Caki2 (cell line): ENCODE measurements at places on chromosomes 3 and 15. TPM values are rescaled to one million over a fixed set of nuclear protein-coding genes. Genes with fewer than 3 reads are reported as not detected.
A peak's percentile ranks its signal among the peaks of the same experiment; 100 is the strongest.

DNA sequence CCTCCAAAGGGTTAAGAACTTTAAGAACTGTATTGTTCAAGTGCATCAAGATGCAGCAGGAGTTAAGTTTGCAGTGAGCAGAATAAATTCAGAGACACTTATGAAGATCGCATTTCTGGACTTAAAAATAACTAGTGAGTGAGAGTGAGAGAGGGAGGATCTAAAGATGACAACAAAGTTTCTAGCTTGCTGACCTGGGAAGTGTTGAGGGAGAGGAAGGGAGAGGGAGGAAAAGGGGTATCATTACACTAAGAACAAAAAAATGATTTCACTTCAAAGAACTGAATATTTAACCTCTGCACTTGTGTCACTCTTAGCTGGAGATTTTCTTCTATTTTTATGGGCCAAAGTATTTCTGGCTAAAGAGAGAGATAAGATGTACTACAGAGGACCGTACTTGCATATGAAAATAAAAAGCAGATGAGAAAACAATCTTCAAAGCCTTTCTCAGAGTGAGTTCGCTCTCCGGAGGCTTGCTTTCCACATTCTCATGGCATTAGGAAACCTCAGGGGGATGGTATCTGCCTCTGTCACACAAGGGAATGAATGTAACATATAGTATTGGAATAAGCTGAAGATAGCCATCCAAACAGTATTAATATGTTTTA is 91.4 kb upstream of the TJP1 start:
- DNase-seq: no peak

- DNase-seq: no peak
Measured at GRCh38 chr15:78392430-78392829, 45.6 kb upstream of the IREB2 start.

DNA sequence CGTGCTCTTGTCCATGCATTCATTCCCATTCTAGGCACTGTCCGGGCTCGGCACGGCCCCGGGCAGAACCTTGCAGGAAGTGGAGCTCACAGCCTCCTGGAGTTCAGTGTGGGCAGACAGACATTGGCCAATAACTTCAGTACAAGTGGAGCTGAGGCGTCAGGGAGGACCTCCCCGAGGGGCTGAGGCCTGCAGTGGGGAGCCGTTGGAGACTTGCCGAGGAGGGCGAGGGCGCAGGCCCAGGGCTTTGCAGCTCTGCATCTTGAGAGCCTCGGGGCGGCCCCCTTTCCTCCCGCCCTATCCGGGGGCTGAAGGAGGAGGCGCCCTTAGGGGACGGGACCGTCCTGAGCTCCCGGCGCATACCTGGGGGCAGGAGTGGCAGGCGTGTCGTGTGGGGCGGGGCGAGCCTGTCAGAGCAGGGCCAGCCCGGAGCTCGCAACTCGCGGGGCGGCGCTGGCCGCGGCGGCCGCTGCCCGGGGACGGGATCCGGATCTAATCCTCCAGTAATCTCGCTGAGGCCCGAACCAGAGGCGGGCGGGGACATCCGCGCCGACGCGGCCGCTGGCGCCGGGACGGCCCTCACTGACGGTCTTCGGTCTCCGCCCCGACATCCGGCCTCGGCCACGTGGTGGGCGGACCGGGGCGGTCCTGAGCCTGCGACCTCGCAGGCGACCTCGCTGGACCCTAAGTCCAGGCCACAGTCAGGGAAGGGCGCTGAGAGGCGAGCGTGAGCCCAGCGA is at the start of gene ACY1:
Gene ACY1, plus strand, starts transcription at position 698 of the 740 bp plus-strand sequence. CDS start 530 bp downstream, outside the sequence.
- peak; percentile 93 for DNase-seq

DNA sequence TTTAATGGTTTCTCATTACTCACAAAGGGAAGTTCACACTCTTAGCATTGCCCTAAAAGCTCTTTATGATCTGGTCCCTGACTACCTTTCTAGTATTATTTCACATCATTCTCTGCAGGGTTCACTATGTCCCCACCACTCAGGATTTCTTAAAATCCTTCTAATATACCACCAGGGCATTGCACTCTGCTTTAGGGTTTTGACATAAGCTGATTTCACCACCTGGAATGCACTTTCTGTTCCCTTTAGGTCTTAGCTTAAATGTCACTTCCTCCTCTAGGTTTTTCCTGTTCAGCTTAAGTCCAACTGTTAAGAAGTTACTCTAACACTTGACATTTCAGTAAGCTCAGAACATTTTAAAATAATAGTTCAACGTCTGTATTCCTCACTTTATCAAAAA is 81.7 kb downstream of the HCN4 start:
- DNase-seq: no peak

DNA sequence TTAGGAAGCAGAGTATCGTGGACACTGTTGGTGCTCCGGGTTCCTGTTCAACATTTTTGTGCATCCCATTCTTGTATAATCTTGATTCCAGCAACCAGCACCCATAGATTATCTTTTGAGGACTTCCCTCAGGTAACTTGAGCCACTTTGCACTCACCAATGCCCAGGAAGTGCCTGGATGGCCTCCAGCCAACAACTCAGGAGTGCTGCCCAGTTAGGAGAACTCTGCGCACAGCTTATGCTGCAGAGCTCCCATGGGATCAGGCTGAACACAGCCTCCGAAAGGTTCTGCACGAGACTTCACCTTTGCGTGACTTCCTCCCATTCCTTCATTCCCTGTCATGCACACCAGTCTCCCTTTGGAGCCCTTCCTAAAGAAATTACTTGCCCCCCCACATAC is 64.3 kb upstream of the LRRN1 start:
- DNase-seq: no peak

DNA sequence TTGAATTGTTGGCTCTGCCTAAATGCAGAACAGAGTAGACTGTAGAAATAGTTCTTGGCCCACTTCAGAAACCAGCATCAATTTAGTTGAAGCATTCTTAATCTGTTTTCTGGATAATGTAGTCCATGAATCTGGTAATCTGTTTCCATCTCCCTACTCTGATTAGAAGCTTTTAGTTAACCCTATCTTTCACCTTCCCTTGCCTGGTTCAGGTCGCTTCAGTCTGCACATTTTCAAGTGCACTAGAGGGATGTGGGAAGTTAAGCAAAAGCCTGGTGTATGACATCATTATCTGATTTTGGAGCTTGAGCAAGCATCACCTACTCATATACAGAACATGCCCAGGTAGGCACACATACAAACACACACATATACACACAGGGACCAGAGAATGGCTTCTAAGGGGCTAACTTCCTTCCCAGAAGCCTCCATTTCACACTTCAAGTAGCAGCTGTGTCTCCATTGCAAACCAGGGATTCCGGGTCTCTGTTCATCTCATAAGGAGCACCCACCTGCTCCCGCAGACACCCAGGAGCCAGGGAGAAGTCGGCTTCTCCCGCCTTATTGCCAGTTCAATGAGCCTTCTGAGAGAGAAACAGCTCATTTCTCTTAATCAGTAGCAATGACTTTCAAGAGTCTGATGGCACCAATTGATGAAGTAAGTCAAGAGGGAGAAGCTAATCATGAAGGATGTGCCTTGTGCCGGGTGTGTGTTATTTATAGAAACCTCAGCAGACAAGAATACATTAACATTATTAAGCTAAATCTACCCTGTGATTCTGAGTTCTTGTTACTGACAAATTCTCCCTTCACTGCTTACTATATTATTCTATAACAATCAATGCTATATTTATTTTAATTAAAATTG is 347.9 kb upstream of the STAC start:
- no peak for DNase-seq

GRCh38 chr3:171279972-171280371 is 180.2 kb downstream of the TNIK start:
- DNase-seq: no peak

DNA sequence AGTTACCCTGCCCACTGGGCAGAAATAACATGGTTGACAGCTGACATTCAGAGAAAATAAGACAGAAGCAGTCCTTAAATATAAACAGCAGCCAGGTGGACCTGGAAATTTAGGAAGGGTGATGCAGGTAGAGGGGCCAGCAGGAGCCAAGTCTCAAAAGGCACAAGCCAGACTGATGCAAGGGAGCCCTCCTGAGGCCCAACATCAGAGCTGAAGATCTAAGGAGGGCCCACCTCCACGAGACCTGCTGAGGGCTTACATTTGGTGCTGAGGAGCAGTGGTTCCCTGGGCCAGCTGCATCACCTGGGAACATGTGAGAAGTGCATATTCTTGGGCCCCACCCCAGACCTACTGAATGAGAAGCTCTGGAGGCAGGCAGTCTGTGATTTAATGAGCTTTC is 105.5 kb upstream of the TRIM42 start:
- DNase-seq: no peak

Gene CHRNB4
- total RNA-seq: 6.5 TPM in 1 of 2 replicates, not detected in the other

Gene NR1I2
- not detected in 2 replicates for total RNA-seq

Gene CCNDBP1
- total RNA-seq: 64.0 and 96.2 TPM in 2 replicates
